ENCODE measurements at places on chromosomes 7 and 10. TPM values are rescaled to one million over a fixed set of nuclear protein-coding genes. Genes with fewer than 3 reads are reported as not detected.

GRCh38 chr10:103843854-103844570 lies 11.4 kb downstream of the SH3PXD2A start:
- no peak for DNase-seq

KNDC1 gene
- total RNA-seq = 0.14 TPM

ADAMTS14 gene
- 1.8 TPM for total RNA-seq

DNA sequence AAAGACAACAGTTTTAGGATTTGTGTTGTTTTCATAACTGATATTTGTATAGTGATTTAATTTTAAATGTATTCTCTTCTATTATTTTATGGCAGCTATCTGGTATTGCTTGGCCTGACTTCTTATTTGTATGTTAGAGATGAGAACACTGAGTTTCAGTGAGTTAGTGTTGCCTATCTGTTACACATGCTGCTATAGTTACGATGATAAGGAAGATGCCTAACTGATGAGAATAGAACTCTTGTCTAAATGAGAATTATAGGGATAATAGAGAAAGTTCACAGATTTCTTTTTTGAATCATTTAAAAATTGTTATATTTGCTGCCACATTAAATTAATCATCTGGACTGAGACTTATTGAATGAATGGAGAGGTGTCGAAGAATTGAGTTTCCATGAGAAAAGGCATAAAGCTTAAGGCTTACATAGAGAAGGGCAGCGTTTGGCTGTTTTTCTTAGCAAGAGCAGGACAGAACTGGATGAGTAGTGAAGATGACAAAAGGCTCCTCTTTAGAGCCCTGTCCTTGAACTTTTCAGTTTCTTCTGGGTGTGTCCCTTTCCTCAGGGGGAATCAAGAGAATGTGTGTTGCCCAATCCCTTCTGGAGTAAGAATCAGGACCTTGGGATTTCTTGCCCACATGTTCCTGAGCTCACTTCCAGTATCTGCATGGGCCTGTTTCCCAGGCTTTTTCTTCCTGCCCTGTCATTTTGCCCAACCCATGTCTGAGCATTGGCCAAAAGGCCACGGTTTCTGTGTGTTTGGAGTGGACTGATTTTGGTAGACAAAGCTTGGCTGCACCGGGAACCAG lies 195.6 kb upstream of the CSTF2T start:
- DNase-seq = no peak

DNA sequence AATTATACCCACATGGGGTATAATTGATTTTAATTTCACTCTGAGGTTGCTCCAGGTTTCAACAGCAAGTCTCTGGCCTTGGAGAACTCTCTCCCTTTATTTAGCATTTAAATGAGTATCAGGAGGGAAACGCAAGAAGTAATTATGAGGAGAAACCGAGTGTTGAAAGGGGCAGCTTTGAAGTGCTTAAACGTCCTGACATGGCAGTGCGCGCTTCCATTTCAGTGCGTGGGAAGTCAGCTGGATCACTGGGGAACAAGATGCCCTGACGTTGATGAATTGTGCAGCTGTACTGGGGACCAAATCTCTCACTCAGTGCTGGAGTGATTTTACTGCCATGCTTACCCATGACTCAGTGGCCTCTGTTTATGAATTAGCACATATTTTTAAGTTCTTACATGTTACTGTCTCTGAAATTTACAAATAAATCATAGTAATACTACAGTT lies 106.0 kb upstream of the PRR15 start:
- no peak for DNase-seq

DNA sequence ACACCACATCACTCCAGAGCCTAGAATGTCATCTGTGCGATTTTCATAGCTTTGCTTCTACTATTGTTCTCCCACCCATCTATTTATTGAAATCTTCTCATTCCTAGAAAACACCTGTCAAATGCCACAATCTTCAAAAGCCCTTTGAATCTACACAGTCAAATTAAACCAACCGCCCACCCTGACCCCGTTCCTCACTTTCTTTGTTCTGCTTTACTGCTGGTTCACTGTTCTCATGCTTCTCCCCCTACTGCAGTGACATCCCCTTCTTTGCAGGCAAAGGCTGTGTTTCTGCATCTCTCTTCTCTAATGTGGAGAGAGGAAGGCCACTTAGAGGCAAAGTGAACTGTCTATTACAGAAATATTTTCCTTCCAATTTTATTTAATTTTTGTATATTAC lies 152.4 kb upstream of the NEBL start:
- no peak for DNase-seq

GJC3 gene
- total RNA-seq = not detected

DNA sequence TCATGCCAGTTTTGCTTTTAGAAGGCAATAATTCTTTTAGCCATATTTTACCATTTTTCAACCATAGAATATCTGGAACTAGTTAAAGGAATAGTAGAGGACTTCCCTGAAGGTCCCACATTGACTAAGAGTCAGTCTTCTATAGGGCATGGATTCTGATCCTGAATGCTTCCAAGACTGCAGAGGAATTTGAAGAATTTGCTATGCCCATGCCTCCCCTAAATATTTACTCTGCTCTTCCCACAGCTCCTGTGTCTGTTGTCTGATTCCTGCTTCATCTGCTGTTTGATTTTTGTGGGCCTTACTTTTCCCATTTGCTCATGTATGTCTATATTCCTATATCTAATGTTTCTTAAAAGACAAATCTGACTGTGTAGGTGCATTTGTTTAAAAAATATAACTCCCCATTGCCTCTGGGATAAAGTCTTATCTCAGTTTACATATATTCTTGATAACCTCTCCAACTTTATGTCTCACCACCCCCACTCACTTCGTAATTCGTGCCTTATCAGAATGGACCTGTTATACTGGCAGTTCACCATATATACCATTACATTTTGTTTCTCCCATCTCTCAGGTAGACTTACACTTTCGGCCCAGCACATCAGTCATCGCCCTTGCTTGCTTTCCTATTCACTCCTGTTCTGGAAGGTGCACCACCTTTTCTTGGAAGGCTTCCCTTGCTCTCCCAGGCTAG lies 33.9 kb downstream of the LRRC4 start:
- DNase-seq = no peak

- no peak for DNase-seq
These were observed 113.0 kb downstream of the ADAM22 start for GRCh38 chr7:88046839-88047573.

DNA sequence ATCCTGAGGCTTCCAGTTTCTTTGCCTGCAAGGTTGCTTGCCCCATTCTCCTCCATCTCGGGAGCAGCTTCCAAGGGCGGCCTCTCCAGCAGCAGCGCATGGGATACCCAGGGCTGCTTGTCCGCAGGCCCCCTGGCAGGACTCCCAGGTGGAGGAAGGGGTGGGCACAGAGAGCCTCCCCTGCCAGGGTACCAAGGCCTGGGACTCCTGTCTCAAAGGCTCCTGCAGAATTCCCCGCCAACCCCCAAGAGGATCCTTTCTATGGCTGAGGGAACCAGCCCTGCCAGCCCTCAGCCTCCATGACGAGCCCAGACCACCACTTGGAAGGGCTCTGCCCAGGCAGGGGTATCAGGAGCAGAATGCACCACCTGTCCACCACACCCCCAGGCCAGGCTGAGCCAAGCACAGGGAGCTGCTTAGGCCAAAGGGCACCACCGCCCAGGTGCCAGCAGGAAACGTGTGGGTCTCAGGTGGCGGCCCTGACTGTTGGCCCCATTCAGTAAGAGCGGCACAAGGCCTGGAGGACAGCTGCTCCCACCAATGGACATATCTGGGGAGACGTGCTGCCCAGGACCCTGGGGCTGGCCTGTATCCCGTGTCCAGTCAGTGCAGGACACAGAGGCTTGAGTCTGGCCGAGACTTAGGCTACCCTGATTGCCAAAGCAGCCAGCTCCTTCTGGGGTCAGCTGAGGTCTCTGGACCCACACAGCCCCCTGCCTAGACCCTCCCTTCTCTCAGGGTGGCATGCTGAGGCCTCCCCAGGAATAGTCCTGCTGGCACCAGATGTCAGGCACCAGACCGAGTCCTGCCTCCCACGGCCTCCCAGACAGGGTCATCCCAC lies 33.8 kb upstream of the INPP5A start:
- no peak for DNase-seq

ADAM12 gene
- 0.20 TPM for total RNA-seq

DNA sequence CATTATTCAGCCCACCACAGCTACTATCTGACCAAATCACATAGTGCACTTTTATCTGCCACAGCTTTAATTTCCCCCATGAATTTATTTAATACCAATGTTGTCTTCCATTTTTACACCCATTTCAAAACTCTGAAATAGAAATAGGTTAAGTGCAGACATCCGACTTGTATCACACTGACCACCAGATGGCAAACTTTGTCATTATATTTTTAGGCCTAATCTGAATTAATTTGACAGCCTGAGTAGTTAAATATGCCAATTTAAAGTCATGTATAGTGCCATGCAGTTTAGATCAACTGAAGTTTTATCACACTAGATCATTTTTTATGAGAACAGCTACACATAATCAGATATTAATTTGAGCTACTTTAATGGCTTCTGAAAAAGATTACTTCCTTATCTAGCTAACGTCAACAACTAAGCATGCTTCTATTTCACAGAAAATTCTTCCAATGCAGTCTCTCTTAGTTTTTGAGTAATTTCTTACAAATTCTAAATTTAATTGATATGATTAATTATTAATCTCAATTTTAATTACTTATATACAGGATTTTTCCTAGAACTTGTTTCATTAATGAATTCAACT lies 566.4 kb downstream of the GFRA1 start:
- DNase-seq = no peak

- no peak for DNase-seq
These were observed 43.2 kb downstream of the PPP1R3C start for GRCh38 chr10:91589658-91590035.

POLD2 gene
- 57.0 TPM for total RNA-seq

GRCh38 chr10:111091833-111092232 lies 15.0 kb downstream of the ADRA2A start:
- DNase-seq = no peak

- no peak for DNase-seq
These were observed 20.7 kb downstream of the WAPL start for GRCh38 chr10:86500846-86501245.

DNA sequence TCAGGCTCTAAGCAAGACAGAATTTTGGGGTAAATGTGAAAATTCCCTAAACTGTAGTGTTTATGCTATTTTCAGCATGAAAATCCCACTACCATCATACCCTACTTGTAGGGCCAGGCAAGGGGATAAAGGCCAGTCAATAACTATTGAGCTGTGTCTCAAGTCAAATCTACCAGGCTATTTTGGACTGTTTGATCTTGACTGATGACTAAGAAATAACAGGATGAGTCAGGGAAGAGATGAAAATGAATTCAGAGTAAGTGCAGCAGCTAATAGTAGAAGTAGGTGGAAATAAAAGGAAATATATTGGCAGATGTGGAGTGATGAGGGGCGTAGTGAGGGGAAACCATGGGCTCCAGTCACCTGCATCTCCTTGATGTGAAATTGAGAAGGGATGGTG lies 225.8 kb upstream of the PHYHIPL start:
- no peak for DNase-seq

Data from mucosa of descending colon (tissue), 3 donors.